ENCODE measurements at places on chromosomes 4 and X.

GRCh38 chr4:168917138-168917779 is 92.8 kb downstream of the CBR4 start:
- peak; percentile 23 for DNase-seq

GRCh38 chrX:23898412-23898959 is 9.3 kb downstream of the APOO start:
- DNase-seq, result no peak

GRCh38 chrX:83535417-83536196 is 27.5 kb downstream of the POU3F4 start:
- DNase-seq, result no peak

GRCh38 chr4:31788676-31789075 is 1068.5 kb downstream of the PCDH7 start:
- DNase-seq, result no peak

- no peak for DNase-seq
These were observed 67.1 kb downstream of the GPR143 start for GRCh38 chrX:9698576-9698975.
